Brain microvascular endothelial cell (primary cell): ENCODE measurements at places on chromosomes 3 and 15.
A peak's percentile ranks its signal among the peaks of the same experiment; 100 is the strongest.

DNA sequence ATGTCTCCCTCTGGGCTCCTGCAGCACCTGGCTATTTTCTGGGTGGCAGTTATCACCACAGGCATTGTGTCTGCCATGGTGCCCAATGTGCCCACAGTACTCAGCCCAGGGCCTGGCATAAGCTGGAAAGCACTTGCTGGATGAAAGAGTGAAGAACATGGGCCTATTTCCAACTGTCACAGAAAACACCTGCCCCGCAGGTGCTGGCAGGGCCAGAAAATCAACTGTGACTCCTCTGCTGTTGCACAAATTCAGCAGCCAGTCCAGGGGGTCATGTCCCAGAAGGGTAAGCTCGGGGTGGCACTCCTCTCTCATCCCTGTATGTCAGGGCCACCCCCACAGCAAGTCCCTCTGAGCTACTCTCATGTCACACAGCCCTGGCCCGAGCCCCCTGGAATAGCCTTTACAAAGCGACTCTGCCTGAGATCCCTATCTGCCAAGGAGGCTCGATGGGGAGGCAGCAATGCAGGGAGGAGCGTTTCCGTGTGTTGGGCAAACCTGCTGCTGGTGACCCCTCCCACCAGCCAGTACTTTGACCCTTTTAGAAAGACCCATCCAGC lies 16.9 kb downstream of the ITIH3 start:
- DNase-seq, result no peak

DNA sequence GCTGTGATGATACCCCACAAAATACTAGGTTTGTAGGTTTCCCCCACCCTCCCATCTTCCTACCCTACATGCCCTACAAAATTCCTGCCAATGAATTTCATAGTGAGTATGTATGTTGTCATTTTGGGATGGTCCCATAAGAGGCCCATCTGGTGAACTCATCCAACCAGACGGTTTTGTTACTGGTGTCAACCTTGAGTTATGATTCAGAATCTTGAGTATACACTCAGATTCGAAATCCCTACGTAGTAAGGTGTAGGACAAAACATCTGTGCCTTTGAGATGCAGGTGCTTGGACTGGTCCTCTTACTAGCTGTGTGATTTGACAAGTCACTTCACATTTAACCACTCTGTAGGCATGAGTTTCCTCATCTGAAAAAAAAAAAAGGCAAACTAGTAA lies 3.6 kb downstream of the SIAH2 start:
- DNase-seq, result no peak

DNA sequence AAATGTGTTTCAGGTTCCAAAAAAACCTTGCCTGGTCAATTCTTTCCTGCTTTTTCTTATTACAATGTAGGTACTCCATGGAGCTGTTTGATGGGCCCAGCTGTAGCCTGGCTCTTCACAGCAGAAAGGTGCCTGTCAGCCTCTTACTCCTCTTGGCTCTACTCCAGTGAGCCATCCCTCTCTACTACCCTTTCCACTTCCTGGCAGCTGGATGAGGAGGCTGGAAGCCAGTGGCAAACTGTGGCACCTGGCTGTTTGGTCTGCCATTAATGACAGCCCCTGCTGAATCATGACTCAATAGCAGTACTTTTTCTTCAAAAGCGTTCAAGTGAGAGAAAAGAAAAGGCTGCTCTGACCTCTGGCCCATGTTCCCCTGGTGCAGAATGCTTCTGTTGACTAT lies 618.1 kb downstream of the PYDC2 start:
- DNase-seq, result no peak

GRCh38 chr3:16528106-16528505 lies 14.6 kb upstream of the RFTN1 start:
- no peak for DNase-seq

- DNase-seq, result no peak
Observed at GRCh38 chr3:154794814-154795445, 285.2 kb upstream of the MME start.

DNA sequence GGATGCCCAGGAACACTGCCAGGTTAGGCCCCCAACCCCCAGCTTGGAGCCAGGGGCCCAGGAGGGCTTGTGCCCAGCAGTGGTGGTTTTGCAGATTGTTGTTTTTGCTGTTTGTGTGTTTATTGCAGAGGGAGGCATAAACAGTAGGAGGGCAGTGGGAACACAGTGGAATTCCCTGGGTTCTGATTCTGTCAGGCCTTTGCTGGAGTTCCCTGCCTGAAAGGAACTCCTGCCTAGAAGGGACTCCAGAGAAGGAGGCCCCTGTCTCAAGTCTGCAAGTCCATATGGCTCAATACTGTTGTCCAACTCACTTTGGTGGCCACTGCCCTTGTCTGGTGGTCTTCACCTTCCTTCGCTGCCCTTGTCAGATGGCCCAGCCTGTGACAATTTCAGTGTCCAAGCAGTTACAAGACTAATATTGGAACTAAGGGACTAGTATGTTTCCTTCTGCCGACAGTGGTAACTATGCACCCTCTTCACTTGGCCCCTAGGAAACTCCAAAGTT lies 47.4 kb upstream of the RAB6B start:
- DNase-seq, result no peak

GRCh38 chr3:113018536-113019181 lies 27.9 kb downstream of the GTPBP8 start:
- peak; percentile 14 for DNase-seq

DNA sequence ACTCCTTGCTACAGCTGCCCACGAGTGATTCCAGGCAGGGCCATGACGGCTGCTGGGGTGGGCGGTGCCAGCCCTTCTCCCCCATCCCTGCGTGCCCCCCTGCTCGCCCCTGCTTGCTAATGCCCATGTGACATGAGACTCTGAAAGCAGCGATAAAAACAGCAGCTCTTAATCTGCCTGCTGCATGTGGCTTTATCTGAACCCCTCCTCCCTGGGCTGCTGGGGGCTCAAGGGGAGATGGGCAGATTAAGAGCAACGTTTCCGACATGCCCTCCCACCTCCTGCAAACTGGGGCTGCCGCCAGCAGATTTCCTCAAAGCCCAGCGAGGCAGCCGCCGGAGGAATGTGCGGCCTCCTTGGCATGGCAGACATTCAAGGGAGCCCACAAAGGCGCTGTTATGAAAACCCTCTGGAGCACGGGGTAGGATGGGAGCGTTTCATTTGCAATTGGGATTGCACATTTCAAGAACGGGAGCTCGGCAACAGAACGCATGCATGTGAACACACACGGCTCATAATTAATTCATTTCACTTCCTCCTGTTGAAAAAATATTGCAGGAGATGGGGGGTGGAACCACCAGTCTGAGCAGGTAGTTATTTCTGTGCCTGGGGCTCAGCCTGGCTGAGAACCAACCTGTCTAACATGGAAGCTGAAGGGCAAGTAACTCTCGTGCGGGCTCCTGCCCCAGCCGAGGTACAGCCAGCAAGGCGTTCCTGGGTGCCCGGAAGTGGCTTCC lies 504.2 kb upstream of the PROK2 start:
- DNase-seq, result peak; percentile 17

DNA sequence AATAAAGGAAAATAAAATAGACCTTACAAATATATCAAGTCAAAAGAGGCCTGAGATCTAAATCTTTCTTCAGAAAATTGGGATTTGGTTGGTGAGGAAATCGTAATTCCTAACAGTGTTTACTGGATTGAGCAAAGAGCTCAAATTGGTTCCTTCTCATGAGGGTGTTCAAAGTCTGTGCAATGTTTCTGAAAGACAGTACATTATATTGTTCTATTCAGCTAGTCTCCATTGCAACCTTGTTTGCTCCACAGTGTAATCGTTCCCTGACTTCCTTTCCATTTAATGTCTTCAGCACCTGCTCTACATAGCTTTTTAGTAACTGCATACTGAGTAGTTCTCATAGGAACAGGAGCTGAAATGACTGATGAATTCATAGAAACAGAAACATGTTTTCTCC lies 326.8 kb downstream of the SUCLG2 start:
- no peak for DNase-seq

DNA sequence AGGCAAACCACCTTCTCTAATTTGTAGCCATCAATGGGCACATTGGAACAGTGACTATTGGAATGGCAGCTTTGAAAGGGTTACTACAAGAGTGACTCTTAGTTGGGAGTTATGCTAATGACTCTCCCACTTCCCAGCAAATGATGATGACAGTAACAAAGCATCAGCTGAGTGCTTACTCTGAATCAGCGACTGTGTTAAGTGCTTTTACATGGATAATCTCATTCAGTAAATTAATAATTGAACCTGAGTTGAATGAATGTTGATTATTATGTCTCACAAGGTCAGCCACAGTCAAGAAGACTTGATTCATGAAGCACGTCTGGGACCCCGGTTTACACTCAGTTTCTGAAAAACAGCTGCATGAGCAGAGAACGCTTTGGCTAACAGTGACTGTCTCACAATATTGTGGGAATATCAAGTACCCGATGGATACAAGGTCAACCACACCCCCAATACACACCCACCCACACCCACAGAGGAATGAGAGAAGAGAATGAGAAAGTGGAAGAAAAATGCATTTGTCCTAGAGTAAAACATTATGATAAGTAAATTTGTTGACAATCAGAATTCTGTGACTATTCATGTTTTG lies 242.0 kb upstream of the FEZF2 start:
- DNase-seq, result no peak

GRCh38 chr15:60660290-60661051 lies 181.5 kb upstream of the ICE2 start:
- DNase-seq, result peak; percentile 24

- DNase-seq, result no peak
Observed at GRCh38 chr3:102756706-102757105, 321.9 kb downstream of the ZPLD1 start.

DNA sequence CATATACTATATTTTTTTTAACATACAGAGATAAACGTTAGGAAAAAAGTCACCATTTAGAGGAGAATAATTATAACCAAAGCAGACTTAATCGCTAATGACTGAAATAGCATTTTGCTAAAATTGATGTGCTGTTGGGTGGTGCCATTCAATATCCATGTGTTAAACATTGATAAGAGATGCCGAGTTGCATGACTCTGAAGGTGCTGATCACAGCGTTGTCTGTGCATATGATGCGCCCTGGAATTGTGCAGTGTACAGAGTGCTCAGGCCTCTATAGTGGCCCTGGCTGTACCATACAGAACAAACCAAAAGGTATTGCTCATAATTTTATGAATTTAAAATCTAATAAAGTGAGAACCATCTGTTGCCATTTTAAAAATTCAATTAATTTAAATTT lies 168.3 kb downstream of the MEIS2 start:
- DNase-seq, result no peak

- DNase-seq, result no peak
Observed at GRCh38 chr3:148707601-148708380, 10.1 kb downstream of the AGTR1 start.

- no peak for DNase-seq
Observed at GRCh38 chr3:118478706-118479276, 555.9 kb downstream of the IGSF11 start.

DNA sequence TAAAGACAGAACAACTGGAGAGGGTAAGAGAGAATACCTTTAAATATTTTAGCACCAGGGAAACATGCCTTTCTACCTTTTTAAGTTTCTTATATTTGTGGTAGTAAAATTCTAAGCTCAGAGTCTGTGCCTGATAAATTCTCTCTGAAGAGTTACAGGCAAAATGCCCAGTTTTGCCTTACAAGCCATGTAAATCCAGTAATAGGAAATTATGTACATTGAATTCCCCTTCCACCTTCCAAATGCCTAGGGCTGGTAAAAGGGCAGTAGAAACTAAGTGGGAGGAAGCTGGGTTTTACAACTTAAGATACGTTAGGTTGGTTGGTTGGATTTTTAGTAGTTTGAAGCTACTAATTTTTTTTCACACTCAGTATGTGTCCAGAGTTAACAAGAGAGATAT lies 43.1 kb upstream of the TP63 start:
- DNase-seq, result no peak

DNA sequence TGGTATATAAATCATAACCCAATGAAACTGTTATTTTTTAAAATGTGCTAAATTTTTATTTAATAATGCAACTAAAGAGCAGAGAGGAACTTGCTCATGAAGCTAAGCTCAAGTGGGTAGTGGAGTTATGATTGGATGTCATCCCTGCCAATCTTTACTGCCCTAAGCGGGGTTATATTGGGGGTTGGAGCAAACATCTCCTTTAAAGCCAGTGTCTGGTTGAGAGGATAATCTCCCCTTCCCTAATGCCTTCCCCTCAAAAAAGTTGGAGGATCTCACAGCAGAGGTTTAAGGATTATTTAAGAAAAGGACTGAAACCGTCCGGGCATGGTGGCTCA lies 32.1 kb upstream of the CLASP2 start:
- DNase-seq, result no peak

- no peak for DNase-seq
Observed at GRCh38 chr3:171184372-171184771, 157.9 kb upstream of the SLC2A2 start.

GRCh38 chr3:185421577-185422232 lies 58.8 kb downstream of the MAP3K13 start:
- DNase-seq, result no peak

- DNase-seq, result no peak
Observed at GRCh38 chr3:180478695-180479094, 123.3 kb upstream of the TTC14 start.

DNA sequence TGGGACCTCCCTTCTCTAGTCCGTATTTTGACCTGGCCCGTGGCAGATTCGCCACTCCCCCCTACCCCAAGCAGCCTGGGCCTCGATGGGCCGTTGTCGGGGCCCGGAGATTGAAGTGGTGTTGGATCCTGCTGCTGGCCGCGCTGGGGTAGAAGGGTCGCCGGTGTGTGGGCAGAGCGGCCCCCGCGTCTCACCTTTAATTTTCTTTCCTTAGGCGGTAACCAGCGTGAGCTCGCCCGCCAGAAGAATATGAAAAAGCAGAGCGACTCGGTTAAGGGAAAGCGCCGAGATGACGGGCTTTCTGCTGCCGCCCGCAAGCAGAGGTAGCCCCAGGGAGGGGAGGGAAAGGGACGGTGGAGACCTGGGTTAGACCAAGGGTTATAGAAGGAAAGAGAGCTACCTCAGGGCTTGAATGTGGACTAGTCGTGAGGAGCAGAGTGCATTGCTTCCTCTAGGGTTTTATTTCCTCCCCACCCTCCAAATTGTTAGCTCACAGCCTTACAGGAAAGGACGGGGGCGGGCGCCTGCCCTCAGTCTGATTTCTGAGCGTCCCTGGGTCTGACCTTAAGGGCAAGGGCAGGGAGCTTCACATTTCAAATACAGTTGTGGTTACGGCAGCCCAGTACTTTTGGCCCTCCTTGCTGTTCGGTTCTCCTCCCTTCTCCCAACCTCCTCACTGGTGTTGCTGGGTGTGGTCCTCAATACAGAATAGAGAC lies 799 bp downstream of the SERF2 start:
- DNase-seq, result no peak

- DNase-seq, result no peak
Observed at GRCh38 chr3:194307849-194308248, 43.3 kb downstream of the CPN2 start.

GRCh38 chr15:66682865-66683264 lies 19.2 kb upstream of the SMAD6 start:
- DNase-seq, result peak; percentile 38

GRCh38 chr3:166731701-166732100 lies 648.4 kb downstream of the ZBBX start:
- no peak for DNase-seq

- DNase-seq, result no peak
Observed at GRCh38 chr3:184511741-184512140, 49.8 kb upstream of the EPHB3 start.

- no peak for DNase-seq
Observed at GRCh38 chr15:84862214-84862975, 22.1 kb upstream of the SLC28A1 start.

- DNase-seq, result no peak
Observed at GRCh38 chr3:119835556-119835955, 53.7 kb downstream of the NR1I2 start.
